Kasumi-1 (cell line): ENCODE measurements at places on chromosomes 2 and 18.
A peak's percentile ranks its signal among the peaks of the same experiment; 100 is the strongest.

DNA sequence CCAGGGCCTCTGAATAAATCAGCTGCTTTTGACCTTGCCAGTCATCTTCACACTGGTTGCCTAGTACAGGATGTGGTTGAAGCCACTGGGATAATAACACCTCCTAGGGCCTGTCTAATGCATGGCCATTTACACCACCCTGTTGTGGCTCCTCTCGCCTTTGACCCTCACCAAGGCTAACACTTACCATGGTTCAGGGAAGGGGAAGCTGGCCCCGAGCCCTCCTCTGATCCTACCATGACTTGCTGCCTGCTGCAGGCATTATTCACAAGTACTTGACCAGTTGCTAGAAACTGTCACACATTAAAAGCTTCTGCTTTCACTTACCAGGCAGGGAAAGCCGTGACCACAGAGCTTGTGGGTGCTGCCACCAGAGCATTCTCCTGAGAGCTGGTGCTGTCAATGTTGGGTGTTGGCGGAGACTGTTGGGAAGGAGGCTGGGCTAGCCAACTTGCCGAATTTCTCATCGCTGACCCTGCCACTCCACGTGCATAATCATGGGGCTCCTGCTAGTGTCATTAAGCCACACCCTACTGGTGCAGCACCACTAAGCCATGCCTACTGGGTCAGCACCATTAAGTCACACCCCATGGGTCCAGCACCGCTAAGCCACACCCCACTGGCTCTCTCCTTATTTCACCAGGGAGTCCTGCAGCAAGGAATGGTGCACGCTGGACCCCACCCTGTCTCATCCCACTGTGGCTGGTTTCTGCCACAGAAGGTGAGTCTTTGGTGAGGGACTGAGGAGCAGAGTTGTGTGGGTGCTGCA lies 47.0 kb upstream of the TTC39C start:
- peak; percentile 35 for DNase-seq

DNA sequence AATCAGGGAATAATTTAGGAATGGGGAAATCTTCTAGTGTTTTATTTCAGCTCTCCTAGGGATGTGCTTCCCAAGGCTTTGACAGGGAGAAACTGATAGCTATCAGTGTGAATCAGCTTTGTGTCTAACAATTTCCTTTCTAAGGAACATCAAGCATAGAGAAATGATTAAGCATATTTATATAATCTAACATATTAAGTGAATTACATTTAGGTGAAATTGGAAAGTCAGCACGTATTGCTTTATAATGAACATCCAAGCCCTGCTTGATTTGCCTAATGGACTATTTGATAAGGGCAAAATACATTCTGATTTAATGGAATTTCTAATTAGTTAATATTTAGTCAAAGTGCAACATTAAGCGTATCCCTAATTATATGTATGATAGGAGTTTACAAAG lies 19.5 kb upstream of the TSPYL6 start:
- no peak for DNase-seq

- no peak for DNase-seq
Measured at GRCh38 chr18:56021809-56022195, 433.8 kb upstream of the TCF4 start.

DNA sequence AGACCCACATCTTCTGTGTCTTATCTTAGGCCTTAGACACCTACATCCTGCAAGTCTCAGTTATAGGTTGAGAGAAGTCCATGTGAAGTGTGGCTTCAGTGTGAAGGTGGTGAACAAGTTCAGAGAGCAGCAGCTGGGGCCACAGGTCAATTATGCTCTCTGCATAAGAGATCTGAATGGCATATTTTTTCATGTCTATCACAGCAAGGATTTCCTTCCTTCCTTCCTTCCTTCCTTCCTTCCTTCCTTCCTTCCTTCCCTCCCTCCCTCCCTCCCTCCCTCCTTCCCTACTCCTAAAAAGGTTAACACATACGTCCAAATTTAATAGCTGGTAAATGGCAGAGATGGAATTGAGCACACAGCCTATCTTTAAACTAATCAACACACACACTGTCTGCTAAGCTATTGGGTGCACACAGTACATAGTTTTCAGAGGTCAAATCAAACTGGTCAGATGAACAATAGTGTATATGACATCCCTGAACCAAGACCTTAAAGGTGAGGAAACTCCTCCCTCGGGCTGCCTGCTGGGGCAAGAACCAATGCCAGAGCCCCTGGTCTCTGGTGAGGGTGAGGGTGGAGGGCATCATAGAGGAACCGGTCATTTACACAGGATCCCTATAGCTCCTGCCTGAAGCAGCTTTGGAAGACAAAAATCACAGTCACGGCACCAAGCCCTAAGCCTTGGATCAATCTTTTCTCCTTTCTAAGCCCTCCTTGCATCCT lies 240.9 kb downstream of the ICOS start:
- no peak for DNase-seq

DNA sequence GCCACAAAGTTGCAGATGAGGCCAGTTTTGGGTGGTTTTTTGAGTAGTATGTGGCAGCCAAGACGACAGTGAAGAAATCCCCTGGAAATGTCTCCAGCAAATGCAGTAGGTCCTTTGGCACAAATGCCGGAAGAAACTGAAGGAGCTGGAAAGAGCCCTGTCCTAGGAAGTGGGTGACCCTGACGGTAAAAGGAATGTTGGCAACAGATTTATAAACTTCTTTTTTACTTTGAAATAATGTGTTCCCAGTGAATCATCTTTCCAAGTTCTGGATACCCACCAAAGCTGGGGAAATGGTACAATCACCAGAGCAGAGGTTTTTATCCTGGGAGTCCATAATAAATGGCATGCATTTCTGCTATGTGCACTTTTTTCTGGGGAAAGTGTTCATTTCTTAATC lies 112.9 kb downstream of the CSRNP3 start:
- no peak for DNase-seq

DNA sequence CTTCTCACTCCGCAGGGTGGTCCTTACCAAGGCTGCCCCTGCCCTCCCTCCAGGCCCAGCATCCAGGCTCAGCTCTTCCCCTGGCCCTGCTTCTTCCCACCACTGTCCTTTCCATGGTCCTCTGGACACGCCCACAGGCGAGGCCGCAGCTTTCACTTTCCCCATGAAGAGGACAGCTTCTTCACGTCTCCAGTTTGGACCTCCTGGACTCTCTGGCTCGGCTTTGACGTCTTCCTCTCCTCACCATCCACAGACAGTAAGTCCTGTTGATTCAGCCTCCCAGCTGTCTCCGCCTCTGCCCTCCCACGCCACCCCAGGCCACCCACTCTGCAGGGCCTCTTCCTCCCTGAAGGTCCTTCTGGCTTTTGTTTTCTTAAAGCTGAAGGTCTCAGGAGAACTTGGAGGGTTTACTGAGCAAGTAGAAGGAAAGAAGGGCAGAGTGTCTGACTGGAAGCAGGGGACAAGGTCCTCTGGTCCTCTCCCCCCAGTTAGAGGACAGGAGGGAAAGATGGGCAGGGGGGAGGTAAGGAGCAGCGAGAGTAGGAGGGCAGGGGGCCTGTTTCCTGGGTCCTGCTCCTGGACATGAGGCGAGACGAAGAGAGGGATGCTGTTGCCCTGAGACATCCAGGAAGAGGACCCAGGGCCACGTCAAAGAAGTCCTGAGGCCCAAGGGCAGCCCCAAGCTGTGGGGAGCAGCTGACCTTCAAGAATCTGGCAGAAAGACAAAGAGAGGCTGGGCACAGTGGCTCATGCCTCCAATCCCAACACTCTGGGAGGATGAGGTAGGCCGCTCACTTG lies 24.7 kb upstream of the NMUR1 start:
- peak; percentile 27 for DNase-seq

DNA sequence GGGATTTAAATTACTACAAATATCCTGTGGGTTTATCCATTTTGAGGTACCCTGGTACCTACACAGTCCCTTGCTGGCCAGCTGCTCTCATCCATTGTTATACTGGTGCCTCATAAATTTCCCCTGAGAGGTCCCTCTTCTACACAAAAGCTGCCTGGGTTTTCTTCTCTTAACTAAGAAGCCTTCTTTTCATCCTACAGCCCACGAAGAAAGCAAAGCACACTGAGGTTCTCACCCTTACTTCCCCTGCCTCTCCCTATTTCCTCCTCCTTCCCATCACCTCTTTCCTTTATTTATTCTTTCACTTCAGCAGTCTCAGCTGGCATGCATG lies 154.9 kb downstream of the CSRNP3 start:
- DNase-seq = no peak
